K562 (cell line): ENCODE measurements at places on chromosomes 2 and 18. TPM values are rescaled to one million over a fixed set of nuclear protein-coding genes. Genes with fewer than 3 reads are reported as not detected.

- H3K36me3 ChIP-seq, result peaks cover 43% of the 10 kb centered on the region
- peaks cover 10% of the 10 kb centered on the region; the same call in 2 of the 3 replicates for H3K4me1 ChIP-seq
- no peaks in the 10 kb centered on the region for H3K27me3 ChIP-seq
These were observed 7.7 kb downstream of the RNF149 start for GRCh38 chr2:101300836-101301235.

DNA sequence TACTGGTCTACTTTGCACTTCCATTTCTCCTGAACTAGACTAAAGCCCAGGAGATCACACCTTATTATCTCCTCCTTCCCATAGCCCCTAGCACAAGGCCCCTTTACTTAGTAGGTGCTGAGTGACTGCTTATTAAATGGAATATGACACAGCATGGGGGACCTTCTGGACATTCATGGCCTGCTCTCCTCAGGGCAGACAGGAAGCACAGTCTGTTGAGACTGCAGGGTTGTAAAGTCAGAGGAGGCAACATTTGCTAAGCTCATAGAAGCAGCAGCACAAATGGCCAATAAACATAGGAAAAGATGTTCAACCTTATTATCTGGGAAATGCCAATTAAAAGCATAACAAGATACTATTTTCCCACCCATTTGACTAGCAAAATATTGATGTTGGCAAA, 75.3 kb downstream of the DNMT3A start:
- H3K27me3 ChIP-seq, result no peaks in the 10 kb centered on the region
- no peaks in the 10 kb centered on the region for H3K36me3 ChIP-seq
- no peak overlapping the region for H3K27ac ChIP-seq
- H3K4me3 ChIP-seq, result no peak overlapping the region
- H3K4me1 ChIP-seq, result no peaks in the 10 kb centered on the region; the same call in 1 of the 2 replicates

GRCh38 chr2:98201576-98201975, 114.6 kb downstream of the VWA3B start:
- no peak overlapping the region for H3K27ac ChIP-seq
- no peak for DNase-seq
- no peak overlapping the region for H3K4me3 ChIP-seq
- H3K4me1 ChIP-seq, result no peaks in the 10 kb centered on the region
- H3K36me3 ChIP-seq, result no peaks in the 10 kb centered on the region

GRCh38 chr2:134189009-134189720, 64.7 kb upstream of the MGAT5 start:
- no peak for DNase-seq
- no peaks in the 10 kb centered on the region for H3K27me3 ChIP-seq
- no peaks in the 10 kb centered on the region for H3K36me3 ChIP-seq

DNA sequence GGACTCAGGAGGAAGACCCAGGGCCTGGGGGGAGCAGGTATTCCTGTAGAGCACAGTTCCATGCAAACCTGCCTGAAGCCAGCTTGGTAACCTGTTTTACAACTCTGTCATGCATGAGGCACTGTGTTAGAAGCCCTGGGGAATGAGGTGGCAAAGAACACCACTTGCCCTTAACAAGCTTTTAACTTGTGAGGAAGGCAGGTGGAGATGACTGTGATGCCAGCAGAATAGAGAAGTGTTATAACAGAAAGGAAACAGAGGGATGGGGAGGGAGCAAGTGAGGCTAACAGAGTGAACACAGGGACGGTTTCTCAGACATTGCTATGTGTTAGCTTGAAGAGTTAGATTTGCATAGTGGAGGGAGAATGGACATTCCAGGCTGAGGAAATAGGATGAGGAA, 11.5 kb upstream of the IL1A start:
- H3K4me3 ChIP-seq, result no peak overlapping the region
- peaks cover 24% of the 10 kb centered on the region for H3K4me1 ChIP-seq
- no peak overlapping the region for H3K27ac ChIP-seq

GRCh38 chr2:165857876-165858275, 63.8 kb upstream of the GALNT3 start:
- no peak overlapping the region for H3K27ac ChIP-seq
- no peaks in the 10 kb centered on the region for H3K27me3 ChIP-seq
- H3K4me3 ChIP-seq, result no peak overlapping the region
- no peaks in the 10 kb centered on the region; the same call in 2 of the 3 replicates for H3K36me3 ChIP-seq
- H3K4me1 ChIP-seq, result no peaks in the 10 kb centered on the region

- no peaks in the 10 kb centered on the region for H3K27me3 ChIP-seq
- no peaks in the 10 kb centered on the region for H3K36me3 ChIP-seq
- no peaks in the 10 kb centered on the region for H3K4me1 ChIP-seq
These were observed 540.0 kb upstream of the GYPC start for GRCh38 chr2:126115975-126116374.

DNA sequence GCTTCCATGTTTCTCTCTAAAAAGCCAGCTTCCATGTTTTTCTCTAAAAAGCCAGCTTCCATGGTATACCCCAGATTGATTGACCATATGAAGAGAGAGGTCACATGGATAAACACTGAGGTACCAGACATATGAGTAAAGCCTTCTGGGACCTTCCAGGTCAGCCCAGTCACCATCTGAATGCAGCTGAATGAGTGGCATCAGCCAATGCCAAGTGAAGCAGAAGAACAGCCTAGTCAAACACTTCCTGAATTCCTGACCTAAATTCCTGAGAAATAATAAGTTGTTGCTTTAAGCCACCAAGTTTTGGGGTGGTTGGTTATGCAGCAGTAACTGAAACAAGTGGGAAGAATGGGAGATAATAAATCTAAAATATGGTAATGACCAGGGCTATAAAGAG, 5.7 kb upstream of the ALS2 start:
- H3K4me3 ChIP-seq, result no peak overlapping the region
- no peak overlapping the region for H3K27ac ChIP-seq
- no peaks in the 10 kb centered on the region for H3K27me3 ChIP-seq
- DNase-seq, result no peak

DNA sequence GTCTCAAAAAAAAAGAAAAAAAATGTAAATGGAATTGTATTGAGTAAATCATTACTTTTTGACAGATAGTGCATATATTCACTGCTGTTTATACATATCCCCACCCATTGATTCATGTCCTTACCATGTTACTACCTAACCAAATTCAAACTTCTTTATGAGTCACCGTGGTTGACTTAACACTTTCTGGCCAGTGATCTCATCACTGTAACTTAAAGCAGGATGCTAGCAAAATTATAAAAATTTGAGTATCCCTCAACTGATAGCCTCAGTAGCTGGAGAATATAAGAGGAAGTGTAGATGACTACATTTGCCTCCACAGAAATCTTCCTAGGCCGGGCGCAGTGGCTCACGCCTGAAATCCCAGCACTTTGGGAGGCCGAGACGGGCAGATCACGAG, 13.4 kb downstream of the CNOT9 start:
- no peaks in the 10 kb centered on the region for H3K27me3 ChIP-seq
- no peak for DNase-seq
- no peaks in the 10 kb centered on the region for H3K4me1 ChIP-seq
- H3K4me3 ChIP-seq, result no peak overlapping the region
- H3K27ac ChIP-seq, result no peak overlapping the region

GRCh38 chr18:26723981-26724380, 141.5 kb downstream of the AQP4 start:
- H3K27ac ChIP-seq, result no peak overlapping the region
- H3K36me3 ChIP-seq, result no peaks in the 10 kb centered on the region
- DNase-seq, result no peak
- no peaks in the 10 kb centered on the region for H3K4me1 ChIP-seq
- H3K27me3 ChIP-seq, result no peaks in the 10 kb centered on the region

- H3K4me3 ChIP-seq, result no peak overlapping the region
- H3K27me3 ChIP-seq, result no peaks in the 10 kb centered on the region
- no peak overlapping the region for H3K27ac ChIP-seq
- no peak for DNase-seq
These were observed 392 bp downstream of the ST8SIA3 start for GRCh38 chr18:57352761-57353136.

DNA sequence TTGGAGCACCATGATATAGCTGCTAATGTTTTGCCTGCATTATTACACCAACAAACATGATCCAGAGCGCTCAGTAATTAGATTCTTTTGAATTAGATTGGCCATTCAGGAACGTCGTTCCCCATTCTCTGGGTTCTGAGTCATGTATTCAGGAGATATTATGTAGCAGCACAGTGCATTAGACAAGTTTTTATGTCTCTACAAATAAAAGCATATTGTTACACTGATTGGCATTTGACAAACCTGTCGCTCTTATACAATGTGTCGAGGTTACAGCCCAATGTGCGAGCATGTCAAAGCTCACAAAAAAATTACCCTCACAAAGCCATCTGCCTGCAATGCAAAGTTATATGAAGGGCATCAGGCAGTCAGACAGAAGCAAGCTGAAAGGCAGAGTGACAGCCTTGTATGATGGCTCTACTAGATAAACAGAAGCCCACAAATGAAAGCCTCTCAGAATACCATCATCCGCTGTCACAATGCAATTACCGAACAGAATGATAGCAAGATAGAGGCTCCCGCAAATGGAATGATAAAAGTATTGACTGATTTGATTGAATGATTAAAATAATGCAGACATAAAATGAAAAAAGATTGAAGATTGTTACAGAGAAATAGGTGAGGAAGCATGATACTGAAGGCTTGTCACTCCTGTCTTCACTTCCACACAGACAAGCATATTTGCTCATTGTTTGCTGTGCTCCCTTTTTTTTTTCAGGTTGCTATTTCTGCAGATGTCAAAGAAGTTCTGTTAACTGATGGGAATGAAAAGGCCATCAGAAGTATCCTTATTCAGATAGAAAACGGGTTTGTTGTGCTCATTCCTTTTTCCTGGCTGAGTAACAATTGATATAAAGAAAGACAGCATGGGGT, 234.6 kb upstream of the SIX3 start:
- no peaks in the 10 kb centered on the region; the same call in 2 of the 3 replicates for H3K27me3 ChIP-seq
- H3K36me3 ChIP-seq, result no peaks in the 10 kb centered on the region
- no peaks in the 10 kb centered on the region for H3K4me1 ChIP-seq
- H3K27ac ChIP-seq, result no peak overlapping the region
- H3K4me3 ChIP-seq, result no peak overlapping the region

Gene FN1
- 18.2 and 19.1 TPM in 2 replicates for total RNA-seq

Gene COL4A3
- 0.27 TPM in 1 of 2 replicates, not detected in the other for total RNA-seq

Gene UGT1A10
- not detected in 2 replicates for total RNA-seq

Gene CSRNP3
- total RNA-seq, result 0.04 TPM in 1 of 2 replicates, not detected in the other

Gene MOGAT1
- not detected in 2 replicates for total RNA-seq

Gene HOXD13
- total RNA-seq, result not detected in 2 replicates

Gene NEMP2
- total RNA-seq, result 2.4 and 3.3 TPM in 2 replicates

Gene AMER3
- total RNA-seq, result not detected in 2 replicates

Gene POTEC
- not detected in 2 replicates for total RNA-seq

Gene SLC1A4
- 18.5 and 24.0 TPM in 2 replicates for total RNA-seq

Gene TFCP2L1
- 1.00 and 1.1 TPM in 2 replicates for total RNA-seq

Gene LYPD6B
- not detected in 2 replicates for total RNA-seq

Gene MREG
- total RNA-seq, result 3.5 and 3.8 TPM in 2 replicates

Gene PLB1
- total RNA-seq, result 0.07 TPM in 1 of 2 replicates, not detected in the other
